Anterior cingulate cortex (tissue), 58 donors: ENCODE measurements at places on chromosomes 13 and 19.

DNA sequence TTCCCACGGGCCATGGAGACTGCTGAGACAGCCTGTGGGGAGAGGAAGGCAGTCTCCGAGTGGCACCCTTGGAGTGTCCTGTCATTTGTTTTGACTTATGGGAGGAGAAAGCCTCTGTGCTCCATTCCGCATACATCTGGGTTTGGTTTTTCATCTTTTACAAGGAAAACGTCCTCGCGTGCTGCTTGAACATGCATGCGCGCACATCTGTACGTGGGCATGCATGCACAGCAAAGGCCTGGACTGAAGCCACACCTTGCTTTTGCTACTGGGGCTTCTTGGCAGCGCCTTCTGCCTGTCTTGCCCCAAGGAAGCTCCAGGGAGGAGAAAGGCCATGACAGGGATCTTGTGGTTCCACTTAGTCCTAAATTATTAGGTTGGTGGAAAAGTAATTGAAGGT lies 44.0 kb downstream of the SUGP2 start:
- no peak for DNase-seq

DNA sequence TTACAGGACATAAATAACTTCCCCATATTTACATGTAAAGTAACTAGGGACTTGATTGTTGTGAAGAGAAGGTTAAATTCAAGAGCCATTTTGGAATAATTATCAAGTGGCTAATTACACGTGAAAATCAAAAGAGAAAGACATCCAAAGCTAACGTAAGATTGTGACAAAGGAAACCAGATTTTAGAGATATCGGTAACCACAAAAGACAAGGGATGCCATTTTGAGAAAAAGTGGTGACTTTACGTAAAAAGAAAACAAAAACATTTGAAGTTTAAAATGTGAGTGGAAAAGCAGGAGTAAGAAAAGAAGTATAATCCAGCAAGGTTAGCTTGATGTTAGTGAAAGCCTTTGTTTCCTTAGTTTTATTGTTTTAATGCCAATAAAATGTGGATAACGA lies 10.9 kb upstream of the VWA8 start:
- no peak for DNase-seq

DNA sequence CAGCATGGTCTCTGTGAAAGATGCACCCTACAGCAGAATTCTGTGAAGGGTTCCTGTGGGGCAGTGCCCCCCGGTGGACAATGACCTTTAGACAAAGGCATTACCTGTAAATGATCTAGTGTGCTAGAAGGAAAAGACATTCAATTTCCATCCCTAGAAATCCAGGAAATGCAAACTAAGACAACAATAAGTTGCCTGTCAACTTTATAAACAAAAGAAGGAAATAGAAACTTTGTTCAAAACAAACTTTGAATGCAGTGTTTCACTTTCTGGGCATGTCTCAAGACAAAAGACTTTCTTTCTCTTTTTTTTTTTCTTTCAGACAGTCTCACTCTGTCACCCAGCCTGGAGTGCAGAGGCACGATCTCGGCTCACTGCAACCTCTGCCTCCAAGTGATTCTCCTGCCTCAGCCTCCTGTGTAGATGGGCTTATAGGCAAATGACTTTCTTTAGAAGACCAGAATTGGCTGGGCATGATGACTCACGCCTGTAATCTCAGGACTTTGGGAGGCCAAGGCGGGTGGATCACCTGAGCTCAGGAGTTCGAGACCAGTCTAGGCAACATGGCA lies 15.5 kb downstream of the TEX101 start:
- no peak for DNase-seq

DNA sequence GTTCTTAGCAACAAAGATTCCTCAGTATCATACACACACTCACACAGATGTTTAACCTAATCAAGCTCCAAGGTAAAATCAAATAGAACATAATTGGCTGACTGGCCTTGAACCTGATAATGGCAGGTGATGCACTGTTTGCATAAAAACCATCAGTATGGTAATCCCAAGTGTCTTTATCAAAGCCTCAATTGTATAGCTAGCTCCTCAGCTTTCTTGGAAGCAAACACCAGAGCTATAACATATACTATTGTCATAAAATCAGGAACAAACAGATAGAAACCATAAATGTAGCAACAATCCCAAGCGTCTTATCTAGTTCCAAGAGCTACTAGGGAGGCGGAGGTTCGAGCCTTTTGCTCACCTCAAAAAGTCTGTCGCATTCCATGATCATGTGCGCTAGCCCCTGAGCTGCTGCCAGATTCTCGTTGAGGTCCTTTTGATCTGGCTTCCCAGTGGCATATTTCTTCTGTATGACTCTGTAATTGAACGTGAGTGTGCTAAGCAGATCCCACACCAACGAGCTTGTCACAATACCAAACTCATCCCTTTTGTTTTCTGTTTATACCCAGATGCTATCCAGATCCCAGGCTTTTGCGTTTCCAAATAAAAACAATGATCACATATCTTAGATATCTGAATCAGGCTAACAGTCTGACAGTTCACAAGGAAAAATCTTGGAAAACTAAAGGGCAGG lies 95.3 kb downstream of the KL start:
- DNase-seq = no peak

- no peak for DNase-seq
These were observed 5.7 kb downstream of the DNAJB1 start for GRCh38 chr19:14512406-14512961.

DNA sequence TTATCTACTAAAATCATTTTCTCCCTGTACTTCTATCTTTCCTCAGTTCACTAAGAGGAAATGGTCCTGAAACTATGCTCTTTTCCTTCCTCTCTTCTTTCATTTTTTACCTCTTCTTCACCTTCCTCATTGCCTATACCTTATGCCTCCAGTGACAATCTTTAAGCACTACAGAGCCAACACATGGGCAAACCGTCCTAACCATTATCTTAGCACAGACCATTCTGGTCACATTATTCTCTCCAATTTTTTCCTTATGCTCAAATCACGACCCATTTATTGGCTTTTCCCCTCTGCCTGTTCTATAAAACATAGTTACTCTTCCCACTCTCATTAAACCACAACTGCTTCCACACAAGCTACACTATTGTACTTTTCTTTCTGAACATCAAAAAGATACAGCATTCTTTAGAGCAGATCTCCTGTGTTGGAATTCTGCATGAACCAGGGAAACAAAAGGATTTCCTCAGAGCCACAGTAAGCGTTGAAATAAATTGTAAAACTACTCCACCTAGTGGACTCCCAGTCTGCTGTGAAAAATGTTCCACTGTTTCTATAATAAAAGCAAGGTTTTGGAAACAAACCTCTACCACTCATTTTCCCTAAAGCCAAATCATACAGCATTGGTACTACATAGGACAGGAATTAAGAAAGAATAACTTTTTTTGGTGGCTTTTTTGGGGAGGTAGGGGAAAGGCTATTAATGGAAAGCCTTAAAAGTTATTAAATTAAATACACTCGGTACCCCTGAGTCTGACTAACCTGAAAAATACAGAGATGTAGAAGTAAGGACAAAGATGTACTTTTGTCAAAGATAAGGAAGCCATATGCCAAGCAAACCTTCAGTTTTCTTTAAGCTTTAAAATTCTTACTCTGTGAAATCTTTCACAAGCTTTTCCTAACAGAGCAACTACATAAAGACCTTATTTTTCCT lies 19.5 kb downstream of the NUFIP1 start:
- DNase-seq = peak; percentile 66

DNA sequence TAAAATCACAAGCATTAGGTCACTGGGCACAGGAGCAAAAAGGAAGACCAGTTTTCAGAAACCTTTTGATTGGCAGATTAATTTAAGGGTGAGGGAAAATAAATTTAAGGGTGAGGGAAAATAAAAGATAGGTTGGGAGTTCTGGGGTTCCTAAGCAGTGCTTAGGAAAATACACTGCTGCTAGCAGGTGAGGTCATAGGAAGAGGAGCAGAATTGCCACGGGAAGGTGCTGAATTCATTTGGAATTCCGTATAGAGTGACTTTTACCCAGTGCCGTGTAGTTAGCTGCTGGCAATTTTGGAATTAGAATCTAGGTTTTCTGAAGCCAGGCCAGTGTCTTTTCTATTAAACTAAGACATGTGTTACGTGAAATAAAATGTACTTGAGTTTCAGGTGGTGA lies 59.8 kb downstream of the DGKH start:
- DNase-seq = no peak

DNA sequence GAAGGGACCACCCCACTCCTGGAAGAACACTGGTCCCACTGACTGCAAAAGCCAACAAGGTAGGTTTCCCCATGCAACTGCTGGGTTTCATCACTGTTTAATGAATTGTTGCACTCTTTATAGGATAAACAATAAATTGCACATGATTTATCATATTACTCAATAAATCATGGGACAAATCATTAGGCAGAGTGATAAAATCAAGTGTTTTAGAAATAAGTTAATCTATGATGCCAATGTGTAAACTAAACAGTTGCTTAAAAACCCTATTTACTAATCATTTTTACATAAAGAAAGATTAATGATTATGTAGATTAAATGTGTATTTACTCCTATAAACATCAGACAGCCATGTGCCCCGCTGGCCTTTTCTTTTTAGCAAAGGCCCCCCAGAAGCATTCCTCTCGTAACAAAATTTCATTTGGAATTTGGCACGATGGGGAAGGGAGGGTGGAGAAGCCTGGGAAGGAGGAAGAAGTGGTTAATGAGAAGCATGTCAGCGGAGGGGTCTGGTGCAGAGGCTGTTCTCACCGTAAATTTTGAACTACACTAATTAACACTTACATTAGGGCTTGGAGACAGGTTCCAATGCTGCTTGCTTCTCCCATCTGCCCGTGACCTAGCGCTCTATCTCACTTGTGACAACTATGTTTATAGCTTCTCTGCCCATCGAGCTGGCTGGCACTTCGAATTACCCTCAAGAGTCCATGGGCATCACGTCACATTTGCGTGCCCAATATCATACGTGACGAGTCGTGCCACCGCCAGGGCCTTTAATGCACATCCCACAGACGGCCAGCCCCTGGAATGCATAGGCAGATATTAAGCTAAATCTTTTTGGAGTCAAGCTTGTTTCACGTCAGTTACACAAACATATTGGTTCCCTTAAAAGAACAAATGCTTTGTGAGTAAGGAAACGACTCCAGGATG lies 357.7 kb upstream of the TSHZ3 start:
- no peak for DNase-seq

- no peak for DNase-seq
These were observed 447.1 kb downstream of the KLF12 start for GRCh38 chr13:73687087-73687486.

DNA sequence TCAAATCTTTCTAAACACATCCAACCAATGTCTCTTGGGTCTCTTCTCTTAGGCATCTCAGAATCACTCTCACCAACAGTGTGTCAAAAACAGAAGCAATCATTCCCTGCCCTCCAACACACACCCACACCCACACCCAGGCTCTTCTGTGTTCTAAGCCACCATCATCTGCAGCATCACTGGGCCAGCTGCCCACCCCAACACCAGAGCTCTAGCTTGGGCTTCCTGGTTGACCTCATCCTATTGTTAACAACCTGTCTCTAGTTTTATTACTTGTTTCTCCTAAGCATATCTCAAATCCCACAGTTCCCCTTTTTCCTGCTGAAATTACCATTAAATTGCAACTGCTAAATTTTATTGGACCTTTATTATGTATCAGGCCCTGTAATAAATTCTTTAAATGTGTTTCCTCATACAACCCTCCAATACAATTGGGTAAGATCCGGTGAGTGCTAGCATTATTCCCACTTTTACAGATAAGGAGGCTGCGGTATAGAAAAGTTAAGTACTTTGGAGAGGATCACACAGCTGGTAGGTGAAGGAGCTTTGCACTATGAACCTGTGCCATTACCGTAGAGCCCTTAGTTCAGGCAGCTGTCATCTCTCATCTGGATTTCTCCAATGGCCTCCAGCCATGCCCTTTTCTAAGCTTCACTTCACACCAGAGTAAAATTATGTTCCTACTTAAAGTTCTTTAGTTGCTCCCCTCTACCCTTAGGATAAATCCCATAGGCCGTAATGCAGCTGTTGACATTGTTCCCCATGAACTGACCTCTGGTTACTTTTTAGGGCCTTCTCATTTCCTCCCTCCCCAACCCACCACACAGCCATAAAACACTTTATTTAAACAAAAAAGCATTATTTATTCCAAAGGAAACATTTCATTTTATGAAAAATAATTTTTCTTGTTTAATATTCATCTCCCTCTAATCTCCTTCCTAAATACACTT lies 227.7 kb downstream of the B3GLCT start:
- no peak for DNase-seq

DNA sequence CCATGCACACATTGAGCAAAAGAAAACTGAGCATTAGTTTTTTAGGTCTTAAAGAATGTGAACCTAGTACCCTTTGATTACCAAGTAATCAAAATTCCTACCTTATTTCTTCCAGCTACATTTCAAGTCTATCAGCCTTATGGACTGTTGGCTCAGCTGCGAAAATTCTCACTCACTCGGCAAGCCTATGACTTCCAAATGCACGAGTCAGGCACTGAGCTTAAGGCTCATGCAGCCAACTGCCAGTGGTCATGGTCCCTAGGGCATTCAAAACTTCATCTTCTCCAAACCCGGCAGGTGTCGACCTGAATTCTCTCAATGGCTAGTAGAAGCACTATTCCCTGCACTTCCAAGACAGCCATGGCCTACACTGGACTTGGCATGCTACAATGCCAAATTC lies 41.2 kb downstream of the RUBCNL start:
- DNase-seq = no peak

GRCh38 chr13:34064456-34065205 lies 246.7 kb downstream of the RFC3 start:
- DNase-seq = no peak

- DNase-seq = peak; percentile 63
These were observed 659 bp downstream of the NFKBID start for GRCh38 chr19:35899547-35900214.

DNA sequence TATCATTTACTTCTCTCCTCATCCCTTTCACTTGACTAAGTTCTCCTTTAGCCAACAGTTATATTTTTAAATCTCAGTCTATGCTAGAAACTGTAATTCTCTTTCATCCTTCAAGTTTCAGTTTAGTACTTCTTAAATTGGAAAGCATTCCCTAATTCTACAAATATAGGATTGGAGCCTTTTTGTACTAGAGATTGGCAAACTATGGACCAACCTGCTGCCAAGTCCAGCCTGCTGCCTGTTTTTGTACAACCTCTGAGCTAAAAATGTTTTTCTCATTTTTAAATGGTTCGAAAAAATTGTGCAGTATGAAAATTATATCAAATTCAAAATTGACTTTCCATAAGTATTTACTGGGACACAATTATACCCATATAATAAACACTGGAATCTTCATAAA lies 1381.5 kb upstream of the SPRY2 start:
- DNase-seq = no peak

- no peak for DNase-seq
These were observed 196.7 kb downstream of the FOXO1 start for GRCh38 chr13:40469581-40470310.

DNA sequence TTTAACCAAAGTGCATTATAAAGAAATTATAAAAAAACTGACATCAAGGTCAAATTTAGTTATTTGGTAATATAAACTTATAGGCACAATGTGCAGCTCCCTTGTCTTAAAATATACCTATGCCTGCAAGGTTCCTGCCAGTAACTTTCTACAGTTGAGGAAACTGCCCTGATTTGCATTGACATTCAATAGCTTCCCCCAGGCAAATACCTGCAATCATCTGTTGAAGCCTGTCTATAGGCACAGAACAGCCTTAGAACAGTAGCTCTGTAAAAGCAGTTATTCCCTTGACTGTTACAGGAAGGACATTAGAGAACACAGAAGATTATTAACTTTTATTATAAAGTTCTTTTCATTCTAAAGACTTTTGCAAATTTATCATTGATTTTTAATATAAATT lies 1239.5 kb downstream of the PCDH9 start:
- DNase-seq = no peak

- DNase-seq = no peak
These were observed 12.3 kb downstream of the SOX21 start for GRCh38 chr13:94700051-94700535.
